ENCODE measurements at places on chromosomes 2 and 18.

GRCh38 chr18:8969639-8970390 is 132.7 kb upstream of the NDUFV2 start:
- DNase-seq, result no peak

DNA sequence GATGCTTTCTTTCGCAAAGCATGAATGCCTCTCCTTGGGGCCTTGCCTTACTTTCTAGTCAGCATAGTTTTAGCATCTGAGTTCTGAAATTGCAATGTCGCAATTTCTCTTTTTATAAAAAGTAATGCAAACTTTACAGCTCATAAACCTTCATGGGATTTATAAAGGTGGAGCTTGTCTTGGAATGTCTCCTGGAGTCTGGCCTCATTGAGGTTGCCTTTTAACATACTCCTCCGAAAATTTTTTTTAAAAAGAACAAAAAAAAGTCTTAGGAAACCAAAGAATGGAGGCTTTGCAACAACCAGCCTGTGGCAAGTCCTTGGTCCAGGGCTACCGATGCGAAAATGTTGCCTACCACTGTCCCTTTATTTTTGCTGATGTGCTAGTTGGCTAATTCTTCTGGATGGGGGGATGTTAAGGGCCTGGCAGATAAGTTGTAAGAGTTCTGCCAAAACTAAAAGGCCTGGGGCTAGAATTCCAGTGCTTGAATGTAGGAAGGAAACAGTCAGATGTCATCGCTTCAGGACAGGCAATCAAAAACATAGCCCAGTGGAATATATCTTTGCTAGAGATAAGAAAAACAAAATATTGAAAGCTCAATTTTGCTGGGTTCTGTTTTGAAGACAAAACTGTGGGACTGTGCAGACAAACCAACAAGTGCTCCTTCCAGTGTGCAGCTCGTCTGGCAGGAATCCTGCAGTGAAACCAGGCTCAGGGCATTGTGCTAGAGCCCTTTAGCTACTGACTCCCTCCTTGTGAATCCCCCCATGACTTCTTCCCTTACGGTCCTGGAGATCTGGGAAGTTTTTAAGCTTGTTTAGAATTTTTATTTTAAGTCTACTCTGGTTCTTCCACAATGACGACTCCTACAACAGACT is 213.0 kb downstream of the PIEZO2 start:
- no peak for DNase-seq

- no peak for DNase-seq
Measured at GRCh38 chr2:133718688-133719201, 150.5 kb upstream of the NCKAP5 start.

DNA sequence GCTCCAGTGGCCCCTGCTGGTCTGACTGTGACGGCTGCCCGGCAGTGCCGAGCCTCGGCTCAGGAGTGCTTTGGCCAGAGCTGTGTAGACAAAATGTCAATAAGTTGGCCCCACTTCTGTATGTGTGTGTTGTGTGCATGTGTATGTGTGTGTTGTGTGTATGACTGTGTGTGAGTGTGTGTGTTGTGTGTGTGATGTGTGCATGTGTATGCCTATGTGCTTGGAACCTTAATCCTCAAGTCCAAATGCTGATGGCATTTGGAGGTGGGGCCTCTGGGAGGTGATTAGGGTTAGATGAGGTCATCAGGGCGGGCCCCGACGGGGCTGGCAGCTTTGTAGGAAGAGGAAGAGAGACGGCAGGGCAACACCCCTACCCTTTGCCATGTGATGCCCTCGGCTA is 269.0 kb downstream of the DCDC2C start:
- DNase-seq, result no peak

- no peak for DNase-seq
Measured at GRCh38 chr2:101395545-101396315, 8.4 kb upstream of the CREG2 start.

DNA sequence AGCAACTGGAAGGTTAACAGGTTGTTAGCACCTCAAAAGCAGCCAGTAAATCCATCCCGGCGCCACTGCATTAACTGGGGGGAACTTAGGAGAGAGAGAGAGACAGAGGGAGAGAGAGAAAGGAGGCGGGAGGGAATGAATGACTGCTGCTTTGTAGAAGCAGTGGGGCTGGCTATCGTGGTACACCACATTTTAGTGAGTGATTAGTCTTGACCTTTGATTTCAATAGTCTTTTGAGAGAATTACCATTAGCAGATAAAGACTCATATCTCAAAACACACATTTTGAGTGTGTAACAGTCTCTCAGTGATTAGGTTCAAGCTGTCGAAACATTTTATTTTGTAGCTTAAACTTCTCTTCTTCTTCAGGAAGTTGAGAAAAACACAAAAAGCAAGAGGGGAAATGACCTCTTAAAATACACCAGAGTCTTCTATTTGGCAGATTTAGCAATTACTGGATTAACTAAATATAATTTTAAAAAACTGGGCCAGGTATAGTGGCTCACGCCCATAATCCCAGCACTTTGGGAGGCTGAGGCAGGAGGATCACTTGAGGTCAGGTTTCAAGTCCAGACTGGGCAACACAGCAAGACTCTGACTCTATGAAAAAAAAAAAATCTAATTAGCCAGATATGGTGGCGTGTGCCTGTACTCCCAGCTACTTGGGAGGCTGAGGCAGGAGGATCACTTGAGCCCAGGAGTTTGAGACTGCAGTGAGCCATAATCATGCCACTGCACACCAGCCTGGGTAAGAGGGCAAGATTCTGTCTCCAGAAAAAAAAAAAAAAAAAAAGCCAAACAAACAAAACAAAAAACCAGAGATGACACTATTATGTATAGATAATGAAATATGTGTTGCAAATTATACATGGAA is 22.0 kb upstream of the PNO1 start:
- no peak for DNase-seq

Measured in stimulated activated naive B cell treated with anti-CD40 and anti-IgM and Interleukin-4, amounts not matched to agents 10 μg/mL and 1 μg/mL and 100 μg/mL, for 72 hours (primary cell).